RKO (cell line): ENCODE measurements at places on chromosomes 7 and 10.

- no peak for DNase-seq
Measured at GRCh38 chr10:121594076-121594475, 4.2 kb downstream of the FGFR2 start.

DNA sequence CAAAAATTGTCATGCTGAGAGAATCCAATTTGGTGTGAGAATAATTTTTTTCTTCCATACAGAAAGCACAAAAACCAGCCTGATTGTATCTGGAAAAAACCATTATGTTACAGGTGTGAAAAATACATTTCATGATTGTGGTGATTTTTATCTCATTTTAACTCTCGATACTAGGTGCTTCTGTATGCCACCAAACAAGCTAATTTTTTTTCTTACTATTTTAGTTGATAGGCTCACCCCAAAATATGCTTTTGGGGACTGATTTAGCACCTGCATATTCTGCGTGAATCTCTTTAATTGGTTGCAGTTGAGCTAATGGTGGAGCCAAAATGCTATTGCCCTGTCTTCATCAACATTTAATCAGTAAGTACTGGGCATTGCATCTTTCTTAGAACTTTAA lies 1.9 kb downstream of the DMTF1 start:
- peak; percentile 34 for DNase-seq

GRCh38 chr10:65496541-65496940 lies 1429.3 kb upstream of the LRRTM3 start:
- no peak for DNase-seq

DNA sequence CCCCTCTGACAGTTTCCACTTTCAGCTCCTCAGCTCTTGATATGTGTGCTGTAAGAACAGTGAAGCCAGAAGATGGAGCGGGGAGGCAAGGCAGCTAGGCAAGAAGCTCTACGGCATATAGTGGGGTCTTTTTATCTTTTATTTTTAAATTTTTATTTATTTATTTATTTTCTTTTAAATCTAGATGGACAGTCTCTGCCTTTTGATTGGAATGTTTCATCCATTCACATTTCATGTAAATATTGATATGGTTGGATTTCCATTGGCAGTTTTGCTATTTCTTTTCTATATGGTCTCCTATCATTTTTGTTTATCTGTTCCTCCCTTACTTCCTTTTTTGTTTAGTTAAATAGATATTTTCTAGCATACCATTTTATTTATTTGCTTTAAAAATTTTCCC lies 183.7 kb downstream of the TMEM178B start:
- DNase-seq, result no peak

DNA sequence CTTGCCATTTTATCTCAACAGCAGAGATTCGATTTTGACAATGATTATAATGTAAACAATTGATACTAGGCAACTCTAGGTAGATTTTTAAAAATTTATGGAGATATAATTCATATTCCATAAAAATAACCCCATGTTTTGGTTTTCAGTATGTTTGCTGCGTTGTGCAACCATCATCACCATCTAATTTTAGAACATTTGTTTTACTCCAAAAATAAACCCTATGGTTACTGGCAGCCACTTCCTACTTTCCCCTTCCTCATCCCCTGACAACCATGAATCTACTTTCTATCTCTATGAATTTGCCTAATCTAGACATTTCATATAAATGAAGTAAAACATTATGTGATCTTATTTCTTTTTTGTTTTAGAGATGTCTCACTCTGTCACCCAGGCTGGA lies 401.9 kb downstream of the THSD7A start:
- DNase-seq, result no peak

- no peak for DNase-seq
Measured at GRCh38 chr10:68397005-68397404, 10.1 kb downstream of the RUFY2 start.

DNA sequence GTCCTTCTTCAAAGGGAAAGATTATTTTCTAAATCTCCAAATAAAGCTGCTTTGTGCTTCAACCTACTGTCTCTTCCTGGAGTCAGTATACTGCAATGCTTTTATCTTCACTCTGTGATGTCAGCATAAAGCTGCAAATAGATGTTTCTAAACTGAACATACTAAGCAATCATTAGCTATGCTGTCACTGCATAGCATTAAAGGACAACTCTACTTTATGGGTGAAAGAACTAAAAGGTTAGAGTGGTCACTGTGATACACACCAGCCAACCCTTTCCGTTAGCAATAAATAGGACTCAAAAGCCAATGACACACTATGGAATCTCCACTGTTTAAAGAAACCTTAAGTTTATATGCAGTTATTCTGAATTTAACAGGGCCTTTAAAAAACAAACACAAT lies 1.8 kb downstream of the CCDC186 start:
- DNase-seq, result no peak

DNA sequence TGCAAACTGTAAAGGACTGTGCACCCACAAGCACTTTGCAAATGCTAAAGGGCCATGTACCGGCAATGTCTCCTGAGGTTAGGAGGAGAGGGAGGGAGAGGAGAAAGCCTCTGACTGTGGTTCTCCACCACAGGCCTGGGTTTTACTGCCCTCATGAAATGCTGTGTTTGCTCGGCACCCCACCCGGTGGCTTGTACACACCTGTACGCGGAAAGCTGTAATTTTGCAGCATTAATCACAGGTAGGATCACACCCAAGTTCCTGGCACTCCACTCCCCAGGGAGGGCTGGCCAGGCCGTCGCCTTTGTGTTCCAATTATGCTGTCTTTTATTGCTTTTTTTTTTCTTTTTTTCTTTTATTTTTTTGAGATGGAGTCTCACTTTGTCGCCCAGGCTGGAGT lies 78.5 kb upstream of the MYL10 start:
- no peak for DNase-seq

GRCh38 chr10:78164702-78165101 lies 131.0 kb downstream of the RPS24 start:
- DNase-seq, result no peak

DNA sequence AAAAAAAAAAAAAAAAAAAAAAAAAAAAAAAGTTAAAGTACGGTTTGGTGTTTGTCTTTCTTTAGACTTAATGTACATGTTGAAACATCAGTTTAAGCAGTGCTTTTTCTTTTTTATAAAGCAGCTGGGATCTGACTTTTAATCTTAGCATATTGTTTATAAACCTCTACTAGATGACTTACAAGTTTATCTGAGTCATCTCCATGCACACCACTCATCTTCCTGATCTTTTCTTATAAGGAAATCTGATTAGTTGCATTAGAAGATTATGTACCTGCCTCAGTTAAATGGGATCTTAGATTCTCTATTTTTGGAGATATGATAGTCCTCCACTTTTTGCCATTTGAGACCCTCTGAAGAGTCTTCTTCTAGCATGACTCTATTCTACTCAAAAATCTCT lies 391.9 kb upstream of the LRGUK start:
- DNase-seq, result no peak

GRCh38 chr10:118754229-118754555 lies 578 bp downstream of the CACUL1 start:
- DNase-seq, result peak; percentile 58

DNA sequence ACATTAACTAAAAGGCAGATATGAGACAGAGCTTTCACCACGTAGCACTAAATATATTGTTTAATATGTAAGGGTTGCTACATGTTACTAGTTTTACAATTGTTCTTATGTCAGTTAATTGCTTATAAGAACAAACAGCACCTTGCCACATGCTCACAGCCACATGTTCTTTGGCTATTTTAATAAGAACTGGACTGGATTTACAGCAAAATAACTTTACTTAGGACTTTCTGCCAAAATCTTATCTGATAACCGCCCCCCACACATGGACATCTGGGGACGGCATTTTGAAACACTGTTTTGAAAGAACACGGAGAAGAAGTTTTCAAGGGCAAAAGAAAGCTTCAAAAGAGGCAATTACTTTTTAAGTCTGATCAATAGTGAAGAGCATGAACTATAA lies 45.3 kb downstream of the JAZF1 start:
- no peak for DNase-seq

- no peak for DNase-seq
Measured at GRCh38 chr7:46934198-46934825, 647.6 kb downstream of the TNS3 start.

GRCh38 chr10:88244781-88245625 lies 338.1 kb downstream of the RNLS start:
- no peak for DNase-seq

- peak; percentile 69 for DNase-seq
Measured at GRCh38 chr10:22988581-22989360, 60.9 kb downstream of the ARMC3 start.

DNA sequence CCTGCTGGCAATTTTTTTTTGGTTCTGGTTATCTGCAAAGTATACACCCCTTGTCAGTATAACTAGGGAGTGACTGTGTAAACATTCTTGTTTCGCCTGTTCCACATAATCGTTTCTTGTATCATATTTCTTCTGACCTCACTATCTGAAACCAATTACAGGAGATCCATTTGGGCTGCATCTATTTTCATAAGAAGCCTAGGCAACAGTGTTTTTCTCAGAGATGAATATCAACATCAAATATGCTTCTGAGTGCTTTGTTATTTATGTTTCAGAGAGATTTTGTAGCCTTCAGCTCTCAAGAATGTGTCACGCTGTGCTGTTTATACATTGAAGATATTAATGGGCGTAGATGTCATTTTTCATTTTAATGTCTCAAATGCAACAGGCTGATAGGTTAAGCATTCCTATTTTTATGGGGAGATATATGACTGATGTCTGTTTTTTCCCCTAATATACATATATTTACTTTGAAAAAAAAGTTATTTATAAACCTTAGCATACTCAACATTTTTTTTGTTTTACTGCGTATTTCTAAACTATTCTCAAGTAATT lies 115.5 kb downstream of the FOXP2 start:
- no peak for DNase-seq

DNA sequence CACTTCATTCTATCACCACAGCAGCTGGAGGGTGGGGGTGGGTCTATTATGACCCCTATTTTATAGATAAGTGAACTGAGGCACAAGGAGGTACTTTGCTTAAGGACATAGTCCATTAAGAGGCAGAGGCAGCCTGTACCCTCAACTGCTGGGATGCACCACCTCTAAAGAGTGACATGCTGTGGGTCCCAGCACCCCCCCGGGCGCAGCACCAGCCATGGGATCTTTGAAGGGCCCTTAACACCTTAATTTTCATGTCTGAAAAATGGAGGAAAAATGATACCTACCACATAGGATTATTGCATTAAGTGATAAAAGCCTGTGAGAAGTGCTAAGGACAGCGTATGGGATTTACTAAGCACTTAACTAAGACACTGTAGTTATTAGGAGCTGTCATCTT lies 15.4 kb downstream of the ADCYAP1R1 start:
- no peak for DNase-seq

DNA sequence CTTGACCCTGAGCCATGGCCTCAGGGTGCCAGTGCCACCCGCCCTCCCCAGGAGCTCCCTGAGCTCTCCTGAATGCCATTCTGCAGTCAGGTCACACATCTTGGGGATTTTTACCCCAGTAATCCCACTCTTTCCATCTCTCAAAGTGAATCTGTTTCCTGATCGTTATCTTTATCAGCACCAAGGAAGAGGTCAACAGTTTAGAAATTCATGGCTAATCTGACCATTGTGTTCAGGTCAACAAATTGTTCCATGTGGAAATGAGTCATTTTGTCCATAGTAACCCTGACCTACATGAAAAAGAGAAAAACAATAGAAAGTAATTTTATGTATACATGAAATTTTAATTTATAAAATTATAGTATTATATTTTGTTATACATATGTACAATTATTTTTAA lies 28.8 kb upstream of the ZNF488 start:
- DNase-seq, result no peak

GRCh38 chr7:127912901-127913300 lies 118.3 kb downstream of the LRRC4 start:
- no peak for DNase-seq

DNA sequence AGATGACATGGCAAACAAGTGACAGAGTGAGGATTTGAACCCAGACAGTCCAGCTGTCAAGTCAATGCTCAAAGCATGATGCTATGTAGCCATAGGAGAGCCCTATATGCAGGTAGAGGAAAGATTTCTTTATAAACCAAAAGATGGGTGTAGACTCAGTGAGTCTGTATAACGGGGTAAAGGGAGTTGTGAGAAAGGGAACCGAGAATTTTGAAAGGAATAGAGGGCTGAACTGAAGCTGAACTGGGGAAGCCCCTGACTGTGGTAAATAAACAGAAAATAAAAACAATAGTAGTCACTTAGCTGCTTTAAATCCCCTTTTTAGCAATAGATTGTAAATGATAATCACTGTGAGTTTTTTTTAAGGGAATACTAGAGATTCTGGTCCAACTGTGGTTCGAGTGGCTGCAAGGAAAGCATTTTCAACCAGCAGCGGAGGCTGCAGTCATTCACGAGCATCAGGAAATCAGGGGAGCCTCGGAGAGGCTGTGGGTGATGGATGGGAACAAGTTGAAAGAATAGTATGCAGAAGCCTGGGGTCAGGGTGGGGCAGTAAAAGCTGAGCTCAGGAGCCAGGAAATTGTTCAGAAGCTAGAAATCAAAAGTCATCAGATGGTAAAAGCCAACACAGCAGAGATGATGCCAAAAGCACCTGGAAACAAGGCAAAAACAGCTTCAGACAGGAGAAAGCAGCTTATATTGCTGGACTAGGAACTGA lies 393.5 kb downstream of the GFRA1 start:
- no peak for DNase-seq

DNA sequence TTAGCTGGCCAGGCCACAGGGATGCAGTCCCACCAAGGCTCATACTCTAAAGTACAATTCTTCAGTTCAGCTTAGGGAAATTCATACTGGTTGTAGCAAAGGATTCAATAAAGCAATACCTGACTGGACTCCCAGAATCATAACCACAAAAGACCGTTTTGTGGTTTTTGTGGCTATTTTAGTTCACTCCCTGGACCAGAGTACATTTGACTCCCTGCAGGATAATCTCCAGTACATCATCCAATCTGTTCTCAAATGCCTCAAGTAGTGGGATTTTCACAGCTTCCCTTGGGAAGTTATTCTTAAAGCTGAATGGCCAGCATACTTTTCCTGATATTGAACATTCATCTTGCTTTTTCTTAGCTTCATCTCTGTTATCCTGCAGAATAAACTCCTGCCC lies 29.3 kb upstream of the YAE1 start:
- DNase-seq, result no peak

GRCh38 chr7:147578196-147578595 lies 1012.4 kb upstream of the C7orf33 start:
- DNase-seq, result no peak

DNA sequence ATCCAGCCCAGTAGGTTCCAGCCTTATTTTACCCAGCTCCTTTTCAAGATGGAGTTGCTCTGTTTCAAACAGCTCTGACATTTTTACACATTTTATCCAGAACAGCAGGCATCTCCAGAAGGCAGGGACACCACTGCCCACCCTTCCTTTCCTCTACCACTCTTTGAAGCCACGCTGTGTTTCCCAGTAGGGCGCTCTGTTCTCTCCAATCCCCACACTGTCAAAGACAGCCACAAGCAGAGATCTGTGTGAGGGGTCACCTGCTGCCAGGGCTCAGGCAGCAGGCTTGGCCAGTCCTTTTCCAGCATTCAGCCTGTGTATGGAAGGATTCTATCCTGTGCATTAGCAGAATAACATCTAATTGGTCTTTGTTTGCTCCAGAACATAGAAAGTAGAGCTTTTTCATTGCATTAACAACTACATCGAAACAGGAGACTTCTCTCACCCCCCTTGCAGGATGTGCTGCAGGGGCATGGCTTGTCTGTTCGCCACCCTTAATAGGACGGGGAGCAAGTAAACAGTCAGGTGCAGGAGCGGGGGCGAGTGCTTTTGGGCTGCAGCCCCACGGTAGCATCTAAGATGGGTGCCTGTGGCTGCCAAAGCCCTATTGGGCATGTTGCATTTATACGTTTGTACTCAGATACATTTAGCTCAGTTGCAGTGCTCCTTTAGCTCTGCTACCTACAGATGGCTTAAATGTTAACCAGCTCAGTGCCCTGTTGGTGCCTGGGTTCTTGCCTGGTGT lies 326.1 kb downstream of the GALNT17 start:
- no peak for DNase-seq
